ENCODE measurements at places on chromosomes 13 and 19.

DNA sequence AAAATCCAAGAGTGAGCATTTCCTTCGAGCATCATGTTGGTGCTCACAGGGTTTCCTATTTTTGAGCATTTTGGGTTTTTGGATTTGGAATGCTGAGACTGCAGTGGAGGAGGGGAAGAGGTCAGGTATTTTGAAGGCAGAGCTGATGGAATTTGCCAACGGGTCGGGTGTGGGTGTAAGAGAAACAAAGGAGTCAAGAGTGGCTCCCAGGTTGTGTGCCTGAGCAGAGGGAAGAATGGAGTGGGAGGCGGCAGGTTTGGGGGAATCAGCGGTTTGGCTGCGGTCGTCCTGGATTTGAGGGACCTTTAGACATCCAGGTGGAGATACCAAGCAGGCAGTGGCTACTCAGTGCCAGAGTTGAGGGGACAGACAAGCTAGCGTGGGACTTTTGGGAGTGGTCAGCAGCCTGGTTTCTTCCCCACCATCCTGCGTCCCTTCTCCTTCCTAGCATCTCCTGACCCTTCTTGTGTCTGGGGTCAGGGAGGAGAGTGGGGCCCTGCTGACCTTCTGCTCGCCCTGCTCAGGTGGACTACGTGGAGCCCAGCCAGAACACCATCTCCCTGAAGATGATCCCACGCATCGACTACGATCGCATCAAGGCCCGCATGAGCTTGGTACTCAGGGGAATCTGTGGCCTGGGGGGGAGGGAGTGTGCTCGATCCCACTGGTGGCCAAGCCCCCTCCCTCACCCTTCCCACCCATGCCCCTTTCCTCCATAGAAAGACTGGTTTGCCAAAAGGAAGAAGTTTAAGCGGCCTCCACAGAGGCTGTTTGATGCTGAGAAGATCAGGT is 14.5 kb upstream of the TIMM50 start:
- DNase-seq: no peak

DNA sequence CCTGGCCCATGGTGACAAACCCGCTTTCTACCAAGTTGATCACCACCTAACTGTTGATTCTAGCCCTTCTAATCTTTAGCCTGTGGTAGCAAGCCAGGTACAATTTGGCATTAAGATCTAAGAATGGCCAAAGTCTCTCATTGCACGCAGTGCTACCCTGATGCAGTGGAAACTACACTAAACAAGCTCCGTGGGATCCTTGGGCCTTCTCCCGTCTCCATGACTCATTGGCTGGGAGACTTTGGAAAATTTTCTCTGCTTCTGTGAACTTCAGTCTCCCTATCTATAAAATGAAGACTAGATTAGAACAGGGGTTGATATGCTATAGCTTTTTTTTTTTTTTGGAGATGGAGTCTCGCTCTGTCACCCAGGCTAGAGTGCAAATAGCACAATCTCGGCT is 223.0 kb downstream of the TSHZ3 start:
- DNase-seq: no peak

- DNase-seq: no peak
Measured at GRCh38 chr19:49888510-49888824, 8.2 kb downstream of the IL4I1 start.

GRCh38 chr19:3578390-3578789 is 5.6 kb downstream of the HMG20B start:
- no peak for DNase-seq

DNA sequence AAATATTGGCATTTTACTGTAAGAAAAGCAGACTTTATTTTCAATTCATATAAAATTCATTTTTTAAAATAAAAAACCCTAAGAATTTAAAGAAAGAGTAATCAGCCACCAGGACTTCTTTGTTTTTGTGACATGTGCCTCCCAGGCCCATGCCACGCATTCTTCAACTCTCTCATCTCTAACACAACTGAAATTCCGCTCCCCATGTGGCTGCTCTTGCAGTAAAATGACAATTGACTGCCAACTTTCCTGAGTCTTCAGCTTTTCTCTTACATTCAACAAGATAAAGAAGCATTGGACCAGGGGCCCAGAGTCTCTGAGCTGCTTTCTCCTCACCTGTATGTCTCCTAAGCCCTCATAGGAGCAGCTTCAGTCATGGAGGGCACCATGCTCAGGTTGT is 372.1 kb downstream of the UQCRFS1 start:
- no peak for DNase-seq

GRCh38 chr19:24054044-24054935 is 32.7 kb upstream of the ZNF254 start:
- peak; percentile 72 for DNase-seq

DNA sequence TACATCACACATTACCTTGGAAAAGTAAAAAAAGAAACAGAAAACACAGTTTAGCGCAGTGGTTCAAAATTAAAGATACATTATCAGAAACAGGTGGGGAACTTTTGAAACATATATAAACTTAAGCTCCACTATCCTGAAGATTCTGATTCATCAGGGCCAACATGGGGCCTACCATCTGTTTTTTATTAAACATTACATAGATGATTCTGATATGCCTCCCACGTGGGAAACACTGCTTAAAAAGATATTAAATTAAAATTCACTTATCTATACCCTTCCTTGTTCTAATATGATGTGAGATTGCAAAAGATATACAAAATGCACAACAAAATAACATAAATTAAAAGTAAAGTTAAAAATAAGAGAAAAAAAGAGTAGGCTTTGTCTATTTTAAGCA is 125.0 kb downstream of the VWA8 start:
- DNase-seq: no peak

GRCh38 chr13:32594157-32594738 is 8.0 kb downstream of the PDS5B start:
- DNase-seq: no peak

DNA sequence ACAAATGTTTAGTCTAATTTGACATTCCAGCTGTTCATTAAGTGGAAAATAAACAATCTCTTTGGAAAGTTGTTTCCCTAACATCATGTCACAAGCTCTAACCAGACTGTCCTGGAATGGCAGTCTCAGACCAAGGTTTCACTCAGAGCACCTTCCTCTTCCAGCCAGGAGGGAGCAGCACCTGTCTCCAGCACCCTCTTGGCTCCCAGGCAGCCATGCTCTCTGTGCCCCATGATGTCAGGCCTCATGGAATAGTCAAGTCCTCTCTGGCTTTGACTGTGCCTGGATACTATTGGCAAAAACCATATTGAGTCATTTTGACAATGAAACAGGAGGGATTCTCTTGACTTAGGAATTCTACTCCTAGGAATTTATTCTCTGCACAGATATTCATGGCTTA is 171.4 kb downstream of the OXGR1 start:
- no peak for DNase-seq

- DNase-seq: no peak
Measured at GRCh38 chr19:51944798-51945552, 17.7 kb downstream of the ZNF613 start.

DNA sequence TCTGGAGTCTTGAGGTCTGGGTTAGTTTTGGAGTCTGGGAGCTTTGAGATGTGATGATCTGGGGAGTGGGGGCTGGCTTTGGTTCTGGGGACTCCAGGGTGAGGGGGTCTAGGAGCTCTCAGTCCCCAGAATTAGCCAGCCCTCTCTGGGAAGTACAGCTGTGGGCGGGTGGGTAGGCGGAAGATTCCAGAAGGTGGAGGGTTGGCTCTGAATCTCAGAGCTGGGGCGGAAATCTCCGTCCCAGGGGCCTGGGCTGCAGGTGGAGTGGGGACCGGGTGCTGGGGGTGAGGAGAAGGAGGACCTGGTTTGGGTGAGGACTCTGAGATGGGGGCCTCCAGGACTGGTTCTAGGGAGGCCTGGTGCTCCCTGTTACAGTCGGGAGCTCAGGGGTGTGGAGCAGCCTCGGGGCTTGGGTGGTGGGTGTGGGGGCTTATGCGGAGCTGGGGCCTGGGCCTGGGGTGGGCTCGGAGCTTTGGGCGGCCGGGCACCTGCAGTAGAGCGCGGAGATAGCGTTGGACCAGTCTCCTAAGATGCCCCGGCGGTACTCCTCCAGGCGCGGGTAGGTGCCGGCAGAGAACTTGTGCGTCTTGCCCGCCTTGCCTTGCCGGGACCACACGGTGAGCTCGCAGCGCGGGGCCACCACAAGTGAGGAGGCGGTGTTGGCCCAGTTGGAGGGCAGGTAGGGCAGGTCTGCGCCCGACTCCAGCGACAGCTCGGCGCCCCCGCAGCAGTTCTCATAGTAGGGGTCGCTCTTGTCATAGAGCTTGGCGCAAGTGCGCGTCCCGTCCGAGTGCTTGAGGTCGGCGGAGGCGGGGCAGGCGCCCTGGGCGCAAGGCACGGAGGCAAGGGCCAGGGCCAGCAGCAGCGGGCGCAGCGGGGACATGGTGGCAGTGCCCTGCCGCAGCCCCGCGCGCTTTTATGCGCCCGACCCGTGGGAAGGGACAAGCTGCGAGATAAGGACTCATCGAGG is at the start of gene SYCN:
Gene SYCN, minus strand, starts transcription at position 892 of the 970 bp plus-strand sequence. Its CDS starts 9 bp downstream, at position 883.
- DNase-seq: no peak

GRCh38 chr13:51241720-51242119 is 19.5 kb downstream of the FAM124A start:
- DNase-seq: no peak

DNA sequence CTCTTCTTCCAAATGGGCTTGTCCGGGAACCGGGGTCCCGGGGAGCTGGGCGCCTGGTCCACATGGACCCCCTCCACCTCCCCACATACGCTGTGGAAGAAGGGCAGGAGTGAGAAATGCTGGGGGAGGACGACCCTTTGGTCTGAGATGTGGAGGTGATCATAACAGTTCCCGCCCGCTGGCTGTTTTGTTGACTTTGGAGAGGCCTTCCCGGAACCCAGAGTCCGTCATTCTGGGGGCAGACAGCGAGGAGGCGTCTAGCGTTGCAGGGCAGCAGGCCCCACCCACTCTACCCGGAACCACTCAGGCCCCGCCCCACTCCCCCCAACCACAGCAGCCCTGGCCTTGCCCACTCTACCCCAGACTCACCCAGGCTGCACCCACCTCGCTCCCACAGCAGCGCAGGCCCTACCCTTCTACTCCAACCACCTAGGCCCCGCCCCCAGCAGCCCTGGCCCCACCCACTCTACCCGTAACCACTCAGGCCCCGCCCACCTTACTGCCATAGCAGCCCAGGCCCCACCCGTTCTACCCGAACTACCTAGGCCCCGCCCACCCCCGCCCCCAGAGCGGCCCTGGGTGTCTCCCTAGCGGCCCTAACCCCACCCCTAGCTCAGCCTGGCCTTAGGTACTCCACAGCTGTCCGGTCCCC is 7.1 kb downstream of the GPR108 start:
- DNase-seq: no peak

GRCh38 chr13:95707035-95707434 is 30.1 kb downstream of the DNAJC3 start:
- DNase-seq: no peak

DNA sequence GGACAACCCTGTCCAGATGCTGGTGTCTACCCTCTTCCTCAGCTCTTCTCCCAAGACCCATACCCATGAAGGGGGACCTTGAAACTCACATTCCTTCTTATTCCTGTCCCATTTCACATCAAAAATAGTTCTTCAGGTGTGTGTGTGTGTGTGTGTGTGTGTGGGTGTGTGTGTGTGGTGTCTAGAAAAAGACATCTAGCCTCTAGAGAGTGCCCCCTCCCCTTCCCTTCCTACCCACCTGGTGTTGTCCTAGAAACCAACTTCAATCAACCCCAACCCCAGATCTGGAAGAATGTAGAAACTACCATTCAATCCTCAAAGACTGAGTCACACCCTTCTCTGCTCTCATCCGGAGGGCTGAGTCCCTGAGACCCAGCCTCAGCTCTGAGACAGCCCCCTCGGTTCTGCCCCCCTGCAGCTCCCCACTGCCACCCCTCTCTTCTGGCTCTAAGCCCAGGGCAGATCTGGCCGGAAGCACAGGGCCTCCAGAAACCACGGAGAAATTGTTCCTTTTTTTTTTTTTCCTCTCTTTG is 3.5 kb downstream of the KCNN4 start:
- DNase-seq: no peak

DNA sequence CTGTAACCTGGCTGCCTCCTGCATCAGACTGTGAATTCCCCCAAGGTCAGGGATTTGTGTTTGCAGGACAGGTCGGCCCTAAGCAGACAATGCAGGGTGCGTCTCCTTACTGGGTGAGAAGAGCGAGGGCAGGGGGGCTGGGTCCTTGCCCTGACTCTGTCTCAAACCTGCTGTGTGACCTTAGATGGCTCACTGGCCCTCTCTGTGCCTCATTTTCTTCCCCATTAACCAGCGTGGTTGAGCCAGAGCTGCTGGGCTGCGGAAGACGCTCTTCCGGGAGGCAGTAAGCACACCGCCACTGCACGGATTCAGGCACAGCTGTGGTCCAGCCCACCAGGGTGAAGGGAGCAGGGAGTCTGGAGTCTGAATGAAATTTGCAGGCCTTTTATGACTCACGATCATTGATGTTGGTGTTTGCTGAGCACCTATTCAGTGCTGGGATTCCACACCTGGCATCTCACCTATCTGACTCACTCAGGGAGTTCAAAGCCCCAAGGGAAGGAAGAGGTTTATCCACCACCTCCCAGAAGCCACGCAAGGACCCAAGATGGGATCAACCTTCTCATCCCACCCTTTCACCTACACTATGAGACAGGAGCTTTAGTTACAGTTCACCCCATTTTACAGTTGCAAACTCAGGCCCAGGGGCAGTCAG is 2.5 kb downstream of the AKT1S1 start:
- DNase-seq: no peak

GRCh38 chr19:42066075-42066754 is 3.8 kb downstream of the GRIK5 start:
- DNase-seq: no peak

- no peak for DNase-seq
Measured at GRCh38 chr19:33416307-33417215, 43.1 kb downstream of the CEBPG start.

Data from non-pigmented ciliary epithelial cell (primary cell).